ENCODE measurements at places on chromosomes 12 and 14.

DNA sequence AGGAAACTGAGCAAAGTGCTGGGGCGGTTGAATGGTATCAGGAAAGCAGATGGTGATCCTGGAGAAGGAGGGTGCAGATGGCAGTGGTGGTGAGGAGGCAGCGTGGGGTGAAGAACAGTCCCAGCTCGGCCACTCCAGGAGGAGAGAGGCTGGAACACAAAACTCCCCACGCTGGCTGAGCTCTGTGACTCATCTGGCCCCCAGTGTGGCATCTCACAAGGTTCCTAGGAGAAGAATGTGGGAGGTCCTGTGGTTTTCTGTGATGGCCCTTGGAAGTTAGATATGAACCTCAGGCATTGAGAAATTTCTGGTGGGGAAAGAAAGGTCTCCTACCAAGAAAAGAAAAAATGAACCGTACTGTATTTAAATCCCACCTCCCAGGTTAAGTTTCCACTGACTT, 8.0 kb upstream of the NRXN3 start:
- DNase-seq, result no peak

- no peak for DNase-seq
Measured at GRCh38 chr12:99833397-99833796, 151.3 kb downstream of the ANKS1B start.

DNA sequence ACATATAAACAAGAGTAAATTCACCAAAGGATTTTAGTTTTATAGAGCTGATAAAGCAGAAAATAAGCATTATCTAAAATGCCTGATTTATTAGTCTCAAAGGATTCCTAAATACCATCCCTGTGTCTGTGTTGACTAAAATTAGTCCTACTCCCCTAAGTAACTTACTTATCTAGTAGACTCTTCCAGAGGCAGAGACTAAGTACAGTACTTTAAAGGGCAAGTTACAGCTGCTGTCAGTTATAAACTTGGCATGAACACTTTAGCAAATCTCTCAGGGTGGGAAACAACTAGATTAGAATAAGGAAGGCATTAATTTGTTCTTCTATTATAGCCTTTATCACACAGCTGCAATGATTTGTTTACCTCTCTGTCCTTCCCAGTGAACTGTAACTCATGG, 46.0 kb downstream of the ATP2B1 start:
- DNase-seq, result no peak

DNA sequence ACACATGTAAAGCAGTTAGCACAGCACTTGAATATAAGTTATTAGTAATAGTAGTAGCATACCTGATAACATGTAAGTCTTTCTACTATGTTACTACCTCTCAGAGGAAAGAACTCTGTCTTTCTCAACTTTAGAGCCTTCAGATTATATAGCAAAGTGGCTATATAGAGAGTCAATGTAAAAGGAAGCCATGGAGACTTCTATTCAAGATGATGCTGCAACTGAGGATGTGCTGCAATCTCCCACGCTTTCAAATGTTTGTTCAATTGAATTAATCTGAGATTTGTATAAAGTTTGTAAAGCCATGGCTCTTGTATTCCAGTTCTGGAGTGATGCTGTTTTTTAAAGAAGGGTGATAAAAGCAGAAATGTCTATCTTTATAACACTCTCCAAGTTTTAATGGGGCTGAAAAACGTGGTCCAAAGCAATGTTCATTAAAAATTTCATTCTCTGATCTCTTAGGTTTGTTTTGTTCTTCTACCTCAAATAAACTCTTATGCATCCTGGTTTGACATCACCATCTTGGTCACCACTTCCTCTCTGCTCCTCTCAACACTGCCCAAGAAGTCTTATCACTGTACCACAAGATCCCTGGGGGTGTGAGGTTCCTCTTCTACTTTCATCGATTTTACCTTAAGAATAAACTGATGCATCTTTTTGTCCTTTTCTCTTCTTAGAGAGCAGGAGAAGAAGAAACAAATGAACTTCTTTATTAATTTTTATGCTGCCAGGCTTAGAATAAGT, 40.6 kb downstream of the C12orf42 start:
- DNase-seq, result peak; percentile 81

DNA sequence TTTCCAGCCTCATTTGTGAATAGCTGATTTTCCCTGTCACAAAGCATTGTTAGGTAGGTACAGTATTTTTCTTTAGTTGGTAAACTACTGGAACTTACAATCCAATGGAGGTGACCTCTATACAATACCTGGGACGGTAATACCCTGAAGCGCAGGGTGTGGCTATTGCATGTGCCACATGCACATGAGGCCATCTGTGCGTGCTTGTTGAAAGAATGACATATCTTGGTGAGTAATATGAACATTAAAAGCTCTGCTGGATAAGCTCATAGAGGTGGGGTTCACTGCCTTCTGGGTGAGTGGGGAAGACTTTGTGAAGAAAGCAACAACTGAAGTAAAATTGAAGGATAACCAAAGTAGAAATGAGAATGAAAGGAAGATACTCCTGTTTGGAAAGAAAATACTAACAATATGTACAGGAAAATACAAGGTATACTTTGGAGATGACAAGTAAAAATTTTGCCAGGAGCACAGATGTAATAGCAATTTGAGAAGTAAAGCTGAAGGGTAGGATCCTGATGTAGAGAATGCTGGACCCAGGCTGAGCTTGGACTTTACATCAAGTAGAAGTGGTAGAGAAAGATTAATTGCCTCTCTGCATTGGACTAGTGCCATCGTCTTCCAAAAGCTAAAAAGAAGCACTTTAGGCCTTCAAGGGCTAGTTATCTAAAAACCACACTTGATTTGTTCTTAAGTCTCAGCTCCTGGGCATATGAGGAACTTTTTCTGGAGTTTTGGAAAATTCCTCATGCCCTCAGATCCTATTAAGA, 97.1 kb downstream of the SLC38A6 start:
- DNase-seq, result no peak

Measured in CMK (cell line).